ENCODE measurements at places on chromosomes 6 and 20. TPM values are rescaled to one million over a fixed set of nuclear protein-coding genes. Genes with fewer than 3 reads are reported as not detected.

The ZNF831 gene
- polyA plus RNA-seq, result 0.05 TPM

The PRL gene
- not detected for polyA plus RNA-seq

The ADTRP gene
- 0.05 TPM for polyA plus RNA-seq

The GPR63 gene
- polyA plus RNA-seq, result 0.29 TPM

The BCLAF1 gene
- 15.6 TPM for polyA plus RNA-seq

The ROS1 gene
- 0.02 TPM for polyA plus RNA-seq

The ATRN gene
- polyA plus RNA-seq, result 9.5 TPM

The WFDC10B gene
- not detected for polyA plus RNA-seq

The SOX12 gene
- polyA plus RNA-seq, result 5.1 TPM

The GPX5 gene
- polyA plus RNA-seq, result not detected

The BPI gene
- 0.07 TPM for polyA plus RNA-seq

The ZNF318 gene
- 4.6 TPM for polyA plus RNA-seq

The NRSN1 gene
- polyA plus RNA-seq, result 0.11 TPM

The KIFC1 gene
- polyA plus RNA-seq, result 0.16 TPM

The TMEM74B gene
- polyA plus RNA-seq, result 7.8 TPM

The NRN1 gene
- polyA plus RNA-seq, result 14.1 TPM

The CASS4 gene
- 0.34 TPM for polyA plus RNA-seq

The HLA-DQA2 gene
- not detected for polyA plus RNA-seq

The RFX6 gene
- not detected for polyA plus RNA-seq
